RWPE1 (cell line): ENCODE measurements at places on chromosomes 4 and X.
A peak's percentile ranks its signal among the peaks of the same experiment; 100 is the strongest.

DNA sequence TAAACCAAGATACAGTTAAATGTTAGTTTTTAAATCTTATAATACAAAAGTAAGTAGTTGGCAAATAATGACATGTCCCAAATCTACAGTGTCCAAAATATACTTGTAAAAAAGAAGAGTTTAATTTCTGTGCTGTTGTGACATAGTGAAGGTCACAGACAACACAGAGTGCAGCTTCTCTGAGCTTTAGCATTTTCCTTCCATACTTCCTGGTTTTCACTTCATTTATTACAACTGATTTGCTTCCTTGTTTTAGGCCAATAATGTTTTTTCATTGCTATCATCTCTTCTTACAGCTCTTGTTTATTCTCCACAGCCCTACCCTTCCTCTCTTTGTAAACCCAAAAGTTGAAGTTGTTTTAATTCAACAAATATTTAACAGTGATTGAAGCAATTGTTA, 132.4 kb upstream of the TET2 start:
- no peak for DNase-seq

- peak; percentile 80 for DNase-seq
These were observed 22.7 kb upstream of the MSN start for GRCh38 chrX:65644621-65645289.

DNA sequence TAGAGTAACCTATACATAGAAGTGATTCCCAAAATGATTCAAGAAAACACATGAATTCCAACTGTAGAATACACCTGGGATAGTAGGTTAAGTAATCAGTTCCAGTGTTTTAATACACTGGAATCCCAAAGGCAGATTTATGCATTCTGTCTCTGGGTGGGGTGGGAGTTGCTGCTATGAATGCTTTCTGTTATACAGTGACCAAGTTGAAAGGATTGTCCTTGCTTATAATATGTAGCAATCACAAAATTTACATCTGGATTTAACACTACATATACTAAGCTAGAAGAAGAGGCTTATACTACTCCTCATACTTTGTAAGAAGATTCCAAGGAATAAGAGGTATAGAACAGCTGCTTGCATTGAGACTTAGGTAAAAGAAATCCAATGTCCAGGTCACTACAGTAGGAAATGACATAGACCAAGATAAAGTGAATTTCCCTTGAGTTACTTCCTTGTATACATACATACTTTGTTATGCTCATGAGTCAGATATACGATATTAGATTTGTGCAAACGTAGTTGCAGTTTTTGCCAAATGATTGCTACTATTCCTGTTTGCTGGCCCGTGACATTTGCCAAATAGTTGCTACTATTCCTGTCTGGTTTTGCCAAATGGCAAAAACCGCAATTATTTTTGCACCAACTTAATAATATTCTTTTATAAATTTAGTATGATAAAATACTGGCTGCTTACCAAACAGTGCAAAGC, 210.5 kb upstream of the DIAPH2 start:
- no peak for DNase-seq

GRCh38 chr4:122661176-122662160, 40.6 kb upstream of the IL21 start:
- no peak for DNase-seq

- DNase-seq = no peak
These were observed 98.6 kb downstream of the HUWE1 start for GRCh38 chrX:53587795-53588420.

- no peak for DNase-seq
These were observed 359.2 kb downstream of the FBXW7 start for GRCh38 chr4:152176627-152177214.

GRCh38 chr4:23763559-23763958, 126.3 kb downstream of the PPARGC1A start:
- DNase-seq = no peak

GRCh38 chrX:119655125-119655524, 37.8 kb downstream of the SEPTIN6 start:
- DNase-seq = peak; percentile 27

DNA sequence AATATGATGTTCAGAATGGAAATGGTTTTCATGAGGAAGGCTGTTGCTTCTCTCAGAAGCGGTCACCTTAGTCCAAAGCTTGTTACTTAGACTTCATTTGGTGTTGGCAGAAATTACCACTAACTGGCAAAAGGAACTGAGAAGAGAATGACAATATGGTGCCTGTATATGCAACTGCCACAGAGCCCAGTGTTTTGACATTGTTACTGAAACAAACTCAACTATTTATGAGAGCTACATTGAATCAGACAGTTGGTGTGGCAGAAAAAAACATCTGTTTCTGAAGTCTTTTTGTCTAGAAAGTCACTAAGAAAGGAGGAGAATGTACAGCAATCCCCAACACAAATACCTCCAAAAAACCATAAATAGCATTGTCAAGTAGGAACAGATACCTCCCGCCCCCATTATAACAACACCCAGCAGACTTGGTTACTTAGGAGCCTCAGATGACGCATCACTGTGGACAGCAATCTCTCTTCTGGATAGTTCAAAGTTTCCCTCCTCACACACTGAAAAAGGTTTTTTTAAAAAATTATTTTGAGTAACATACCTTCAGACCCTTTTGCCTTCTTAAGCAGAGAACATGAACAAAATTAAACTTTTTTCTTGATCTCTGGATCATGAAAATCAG, 92.2 kb downstream of the MAML3 start:
- no peak for DNase-seq

DNA sequence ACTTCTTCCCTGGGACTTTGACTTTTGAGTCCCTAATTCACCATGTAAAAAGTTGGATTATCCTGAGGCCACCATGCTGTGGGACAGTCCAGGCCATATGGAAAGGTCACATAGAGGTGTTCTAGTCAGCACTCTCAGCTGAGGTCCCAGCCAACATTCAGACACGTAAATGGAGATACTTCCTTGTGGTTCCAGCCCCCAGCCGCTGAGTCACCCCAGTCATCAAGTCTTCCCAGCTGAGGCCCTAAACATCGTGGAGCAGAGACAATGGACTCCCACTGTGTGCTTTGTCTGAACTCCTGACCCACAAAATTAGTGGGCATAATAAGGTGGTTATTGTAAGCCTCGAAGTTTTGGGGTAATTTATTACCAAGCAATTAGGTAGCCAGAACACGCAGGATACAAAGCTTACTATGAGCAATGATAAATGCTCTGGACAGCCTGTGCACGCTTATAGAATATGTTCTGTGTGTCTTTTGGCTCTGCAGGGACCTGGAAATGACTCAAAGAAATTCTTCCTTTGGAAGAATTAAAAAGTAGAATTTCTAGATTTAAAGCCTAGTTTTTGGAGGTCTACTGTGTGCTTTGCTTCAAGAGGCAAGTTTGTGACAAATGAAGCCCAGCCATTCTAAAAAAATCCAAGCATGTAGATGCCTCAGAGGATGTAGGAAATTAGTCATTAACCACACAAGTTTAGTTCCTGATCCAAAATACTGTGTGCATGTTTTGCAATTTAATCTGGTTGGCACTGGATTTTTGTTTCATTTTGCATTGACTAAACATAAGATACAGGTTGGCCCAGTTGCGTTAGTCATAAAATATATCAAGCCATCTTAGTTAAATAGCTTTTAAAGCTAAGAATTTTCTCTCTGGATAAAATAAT, 33.2 kb upstream of the SLC9A7 start:
- peak; percentile 75 for DNase-seq

- no peak for DNase-seq
These were observed 132.3 kb upstream of the HPGD start for GRCh38 chr4:174654634-174655033.

- DNase-seq = peak; percentile 54
These were observed 9.0 kb downstream of the TSC22D3 start for GRCh38 chrX:107766470-107767150.

GRCh38 chrX:118734909-118735308, 7.5 kb downstream of the IL13RA1 start:
- no peak for DNase-seq

GRCh38 chr4:74376888-74377483, 12.0 kb downstream of the EREG start:
- DNase-seq = peak; percentile 62

- DNase-seq = no peak
These were observed 32.5 kb downstream of the TMEM150C start for GRCh38 chr4:82529322-82529721.

GRCh38 chr4:143437937-143438336, 75.6 kb upstream of the SMARCA5 start:
- DNase-seq = no peak

DNA sequence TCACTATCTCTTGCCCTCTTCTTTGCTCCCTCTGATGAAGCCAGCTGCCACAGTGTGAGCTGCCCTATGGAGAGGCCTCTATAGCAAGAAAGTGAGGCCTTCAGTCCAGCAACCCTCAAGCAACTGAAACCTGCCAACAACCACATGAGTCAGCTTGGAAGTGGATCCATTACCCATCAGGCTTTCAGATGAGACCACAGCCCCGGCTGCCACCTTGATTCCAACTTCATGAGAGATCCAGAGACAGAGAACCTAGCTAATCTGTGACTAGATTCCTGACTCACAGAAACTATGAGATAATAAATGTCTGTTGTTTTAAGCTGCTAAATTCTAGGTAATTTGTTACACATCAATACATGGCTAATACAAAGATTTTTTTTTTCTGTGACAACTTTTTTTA, 20.4 kb upstream of the WAS start:
- no peak for DNase-seq

DNA sequence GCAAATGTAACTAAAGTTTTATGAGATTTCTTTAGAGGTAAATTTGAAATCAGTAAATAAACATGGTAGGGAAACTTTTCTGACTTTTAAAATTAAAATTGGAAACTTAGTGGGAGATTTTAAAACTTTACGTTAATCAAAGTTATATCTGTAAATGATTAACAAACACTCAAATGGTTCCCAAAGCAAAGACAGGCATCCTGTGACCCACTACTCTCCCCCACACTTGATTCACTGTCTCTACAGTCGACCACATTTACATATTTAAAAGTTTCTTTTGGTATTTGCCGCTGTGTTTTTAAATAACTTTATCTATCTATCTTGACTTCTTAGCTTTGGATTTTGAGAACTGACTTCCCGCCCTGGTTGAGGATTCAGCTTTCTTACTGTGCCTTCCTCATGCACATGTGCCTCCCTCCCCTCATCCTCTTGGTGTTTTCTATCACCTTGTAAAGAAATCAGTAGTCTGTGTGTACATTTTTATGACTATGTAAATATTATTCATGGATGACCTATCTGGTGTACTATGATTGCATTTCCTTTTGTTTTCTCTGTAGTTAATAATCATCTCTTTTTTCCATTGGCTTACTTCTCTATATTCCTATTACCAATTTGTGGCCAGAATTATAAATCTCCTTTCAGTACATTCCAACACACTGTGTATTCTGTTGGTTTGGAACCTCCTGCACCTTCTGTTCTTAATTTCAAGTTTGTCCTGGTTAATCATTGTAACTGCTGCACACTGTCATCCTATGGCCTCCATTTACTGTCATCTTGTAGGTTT, 72.6 kb downstream of the WWC2 start:
- DNase-seq = no peak

GRCh38 chrX:40154853-40155588, 57.3 kb upstream of the BCOR start:
- no peak for DNase-seq
